ENCODE measurements at places on chromosomes 2 and 18.

- no peak for DNase-seq
Observed at GRCh38 chr2:216109962-216110614, 940 bp downstream of the XRCC5 start.

DNA sequence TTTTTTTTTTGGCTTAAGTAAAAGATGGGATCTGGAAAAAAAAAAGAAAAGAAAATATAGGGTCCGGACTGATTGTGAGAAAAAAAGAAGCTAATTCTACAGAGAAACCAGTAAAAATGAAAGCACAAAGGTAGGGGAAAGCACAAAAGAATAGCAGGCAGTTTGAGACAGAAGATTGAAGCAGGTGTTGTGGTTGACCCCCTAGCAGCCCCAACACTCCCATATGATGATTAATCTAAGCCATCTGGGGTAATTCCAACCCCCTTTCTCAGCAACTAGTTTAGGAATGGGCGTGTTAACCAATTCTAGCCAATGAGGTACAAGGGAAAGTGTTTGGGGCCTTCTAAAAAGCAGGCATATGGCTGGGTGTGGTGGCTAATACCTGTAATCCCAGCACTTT, 77.0 kb downstream of the MBD2 start:
- no peak for DNase-seq

DNA sequence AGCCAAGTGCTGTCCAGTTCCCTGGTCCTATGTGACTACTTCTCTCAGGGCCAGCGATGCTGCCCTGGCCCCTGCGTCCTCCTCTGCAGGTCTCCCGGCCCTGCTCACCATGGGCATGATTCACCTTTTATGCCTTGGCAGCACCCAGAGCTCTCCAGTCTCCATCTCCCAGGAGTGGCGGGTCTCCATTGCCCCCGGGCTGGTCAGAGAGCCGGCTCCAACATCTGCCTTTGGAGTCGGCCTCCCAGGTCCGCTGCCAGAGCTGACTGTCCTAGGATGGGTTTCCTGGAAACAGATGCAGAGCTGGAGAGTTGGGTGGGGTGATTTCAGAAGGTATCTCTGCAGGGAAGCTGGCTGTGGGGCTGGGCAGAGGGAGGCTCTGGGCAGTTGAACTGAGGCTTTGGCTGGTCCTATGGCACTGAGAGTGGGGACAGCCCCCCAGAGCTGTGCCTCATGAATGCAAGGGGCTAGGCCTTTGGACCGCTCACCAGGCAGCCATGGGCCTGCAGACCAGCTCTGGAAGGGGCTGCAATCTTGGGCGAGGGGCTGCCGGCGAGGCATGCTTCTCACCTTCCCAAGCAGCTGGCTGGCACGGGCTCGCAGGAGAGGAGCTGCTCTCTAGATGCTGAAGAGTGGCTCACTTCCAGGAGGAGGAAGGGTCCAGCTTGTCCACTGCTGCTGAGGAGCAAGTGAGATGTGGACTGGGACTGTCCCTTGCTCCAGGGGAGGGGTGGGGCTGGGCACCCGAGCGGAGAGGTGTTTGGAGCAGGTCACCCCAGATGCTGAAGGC, 59.8 kb upstream of the HS6ST1 start:
- no peak for DNase-seq

DNA sequence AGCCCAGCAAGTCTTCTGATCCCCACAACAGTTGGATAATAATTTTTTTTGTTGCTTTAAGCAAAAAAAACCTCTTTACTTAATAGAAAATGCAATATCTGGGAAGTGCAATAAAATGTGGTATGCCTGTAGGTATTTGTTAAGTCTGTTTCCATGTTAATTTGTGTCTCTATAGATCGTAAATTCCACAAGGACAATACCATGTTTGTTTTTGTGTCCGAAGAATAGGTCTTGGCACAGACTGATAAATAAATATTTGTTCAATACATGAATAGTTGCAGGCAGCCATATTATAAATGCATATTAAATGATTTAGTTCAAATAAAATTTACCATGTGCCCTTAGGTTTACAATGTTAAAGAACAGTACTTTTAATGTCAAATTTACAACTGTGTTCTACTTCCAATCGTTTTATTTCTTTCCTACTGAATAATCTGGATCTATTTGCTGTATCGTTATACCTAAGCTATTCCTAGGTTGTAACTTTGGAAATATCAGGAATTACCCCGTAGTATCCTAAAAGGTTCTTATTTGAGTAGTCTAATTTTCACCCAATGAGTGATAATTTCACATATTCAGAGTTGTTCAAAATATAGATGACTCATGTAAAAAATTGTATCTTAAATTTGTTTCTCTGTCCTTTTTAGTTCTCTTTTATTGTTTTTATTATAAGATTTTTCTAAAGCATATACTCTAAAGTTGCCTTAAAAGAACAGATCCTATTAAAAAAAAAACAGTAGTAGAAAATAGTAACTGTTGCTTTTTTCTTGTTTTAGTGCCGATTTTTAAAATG, 151.8 kb downstream of the EHBP1 start:
- peak; percentile 16 for DNase-seq

DNA sequence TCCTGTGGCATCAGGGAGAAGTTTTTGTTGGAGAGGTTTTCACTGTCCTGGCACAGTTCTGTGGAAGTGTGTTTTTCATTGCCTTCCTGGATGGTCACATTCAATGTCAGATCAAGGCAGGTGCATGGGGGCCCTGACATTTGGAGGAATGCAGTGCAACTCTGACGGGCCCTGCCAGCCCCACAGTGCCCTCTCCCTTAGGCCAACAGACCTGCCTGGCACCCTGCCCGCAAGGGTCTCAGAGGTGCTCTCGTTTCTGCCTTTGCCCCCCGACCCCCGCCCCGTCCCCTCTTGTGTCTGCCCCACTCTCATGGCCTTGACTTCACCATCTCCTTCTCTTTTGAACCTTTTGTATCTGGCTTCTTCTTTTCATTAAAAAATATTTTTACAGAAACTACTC, 257.2 kb upstream of the HDAC4 start:
- DNase-seq = no peak

- DNase-seq = no peak
Observed at GRCh38 chr2:42337356-42337820, 23.6 kb downstream of the COX7A2L start.

DNA sequence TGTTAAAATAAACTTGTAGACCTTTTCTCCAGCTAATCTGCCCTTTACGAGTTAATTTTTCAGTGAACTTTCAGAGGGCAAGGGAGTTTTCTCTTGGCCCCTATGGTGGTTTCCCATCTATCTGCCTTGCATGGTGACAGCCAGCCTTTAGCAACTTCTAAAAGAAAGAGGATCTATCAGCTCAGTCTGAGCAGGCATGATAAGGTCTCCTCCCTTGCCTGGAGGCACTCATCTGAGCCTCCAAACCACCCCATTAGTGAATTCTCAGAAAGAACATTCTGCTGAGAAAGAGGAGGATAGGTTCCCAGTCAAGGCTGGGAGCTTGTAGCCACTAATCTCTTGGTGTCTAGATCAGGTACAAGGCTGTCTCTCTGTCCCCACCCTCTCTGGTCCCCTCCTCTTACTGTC, 10.7 kb upstream of the GYPC start:
- no peak for DNase-seq

GRCh38 chr18:59846814-59847490, 52.8 kb upstream of the PMAIP1 start:
- no peak for DNase-seq

GRCh38 chr2:182611009-182611408, 105.0 kb upstream of the DNAJC10 start:
- DNase-seq = no peak
